ENCODE measurements at places on chromosomes 1 and 21.
A peak's percentile ranks its signal among the peaks of the same experiment; 100 is the strongest.

GRCh38 chr1:52037402-52037814 is 3.8 kb upstream of the KTI12 start:
- no peak for DNase-seq

DNA sequence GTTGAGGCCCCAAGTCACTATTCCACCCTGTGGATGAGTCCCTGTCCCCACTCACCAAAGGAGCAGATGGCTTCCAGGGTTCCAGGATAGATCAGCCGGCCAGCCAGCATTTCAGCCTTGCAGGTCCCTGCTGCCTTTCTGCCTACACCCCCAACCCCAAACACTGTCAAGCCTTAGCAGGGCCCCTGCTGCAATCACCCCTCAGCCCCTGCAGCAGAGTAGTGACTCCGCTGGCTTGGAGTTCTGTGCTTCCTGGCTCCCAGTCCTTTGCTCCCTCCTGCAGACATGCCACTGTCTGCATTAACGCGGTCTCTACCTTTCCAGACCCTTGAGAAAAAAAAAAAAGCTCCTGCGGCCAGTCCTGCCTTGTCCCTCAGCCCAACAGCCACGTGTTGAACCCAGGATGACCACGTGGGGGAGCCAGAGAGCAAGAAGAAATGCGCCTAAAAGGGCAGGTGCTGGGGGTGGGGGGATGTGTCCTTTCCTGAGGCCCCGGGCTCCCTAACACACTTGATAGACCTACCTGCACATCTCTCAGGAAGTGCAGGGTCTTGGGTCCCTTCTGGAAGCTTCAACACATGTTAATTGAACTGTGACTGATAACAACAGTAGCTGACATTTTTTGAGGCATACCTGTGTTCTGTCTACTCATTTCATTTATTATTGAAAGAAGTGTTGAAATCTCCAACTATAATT is 37.4 kb downstream of the RASSF5 start:
- peak; percentile 79 for DNase-seq

DNA sequence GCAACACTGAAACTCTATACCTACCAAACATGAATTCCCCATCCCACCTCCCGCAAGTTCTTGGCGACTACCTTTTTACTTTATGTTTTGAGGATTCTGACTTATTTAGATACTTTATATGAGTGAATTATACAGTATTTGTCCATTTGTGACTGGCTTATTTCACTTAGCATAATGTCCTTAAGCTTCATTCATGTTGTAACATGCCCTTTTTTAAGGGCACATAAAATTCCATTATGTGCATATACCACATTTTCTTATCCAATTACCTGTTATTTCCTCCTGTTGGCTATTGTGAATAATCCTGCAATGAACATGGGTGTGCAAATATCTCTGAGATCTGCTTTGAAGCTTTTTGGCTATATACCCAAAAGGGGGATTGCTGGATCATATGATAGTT is 22.0 kb upstream of the CHIT1 start:
- DNase-seq = no peak

GRCh38 chr21:42392731-42393442 is 3.0 kb downstream of the TMPRSS3 start:
- DNase-seq = no peak

GRCh38 chr1:209072481-209072880 is 511.0 kb upstream of the CAMK1G start:
- DNase-seq = no peak

- no peak for DNase-seq
Observed at GRCh38 chr1:97524211-97524610, 396.6 kb downstream of the DPYD start.

DNA sequence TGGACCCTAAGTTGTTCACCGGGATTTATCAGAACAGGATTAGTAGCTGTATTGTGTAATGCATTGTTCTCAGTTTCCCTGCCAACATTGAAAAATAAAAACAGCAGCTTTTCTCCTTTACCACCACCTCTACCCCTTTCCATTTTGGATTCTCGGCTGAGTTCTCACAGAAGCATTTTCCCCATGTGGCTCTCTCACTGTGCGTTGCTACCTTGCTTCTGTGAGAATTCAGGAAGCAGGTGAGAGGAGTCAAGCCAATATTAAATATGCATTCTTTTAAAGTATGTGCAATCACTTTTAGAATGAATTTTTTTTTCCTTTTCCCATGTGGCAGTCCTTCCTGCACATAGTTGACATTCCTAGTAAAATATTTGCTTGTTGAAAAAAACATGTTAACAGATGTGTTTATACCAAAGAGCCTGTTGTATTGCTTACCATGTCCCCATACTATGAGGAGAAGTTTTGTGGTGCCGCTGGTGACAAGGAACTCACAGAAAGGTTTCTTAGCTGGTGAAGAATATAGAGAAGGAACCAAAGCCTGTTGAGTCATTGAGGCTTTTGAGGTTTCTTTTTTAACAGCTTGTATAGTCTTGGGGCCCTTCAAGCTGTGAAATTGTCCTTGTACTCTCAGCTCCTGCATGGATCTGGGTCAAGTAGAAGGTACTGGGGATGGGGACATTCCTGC is 3.9 kb upstream of the OLFML3 start:
- no peak for DNase-seq

GRCh38 chr1:16248603-16249516 is 11.9 kb upstream of the CPLANE2 start:
- DNase-seq = peak; percentile 36

DNA sequence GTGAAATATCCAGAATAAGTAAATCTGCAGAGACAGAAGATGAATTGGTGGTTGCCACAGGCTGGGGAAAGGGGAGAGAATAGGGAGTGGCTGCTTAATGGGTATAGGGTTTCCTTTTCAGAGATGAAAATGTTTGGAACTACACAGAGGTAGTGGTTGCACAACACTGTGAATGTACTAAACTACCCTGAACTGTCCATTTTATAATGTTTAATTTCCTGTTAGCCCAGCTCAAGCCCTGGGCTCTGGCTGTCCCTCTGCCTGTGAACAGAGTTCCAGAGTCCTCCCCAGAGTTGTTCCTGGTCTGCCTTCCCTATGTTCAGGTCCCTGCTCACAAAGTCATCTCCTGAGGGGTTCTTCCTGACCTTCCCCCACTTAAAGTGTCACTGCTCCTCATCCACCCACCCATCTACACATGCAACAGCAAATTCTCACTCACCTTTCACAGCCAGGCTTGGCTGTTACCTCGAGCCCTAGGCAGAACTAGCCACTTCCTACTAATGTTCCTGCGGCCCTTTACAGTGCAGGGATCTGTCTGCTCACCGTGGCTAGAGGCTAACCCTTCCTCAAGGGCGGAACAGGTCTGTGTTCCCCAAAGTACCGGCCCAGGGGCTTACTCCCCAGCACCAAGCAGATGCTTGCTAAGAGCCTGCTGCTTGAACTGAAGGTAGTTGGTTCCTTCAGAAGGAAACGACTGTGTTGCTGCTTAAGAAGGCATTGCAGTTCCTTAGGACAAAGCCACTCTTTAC is 22.4 kb downstream of the DHCR24 start:
- no peak for DNase-seq

DNA sequence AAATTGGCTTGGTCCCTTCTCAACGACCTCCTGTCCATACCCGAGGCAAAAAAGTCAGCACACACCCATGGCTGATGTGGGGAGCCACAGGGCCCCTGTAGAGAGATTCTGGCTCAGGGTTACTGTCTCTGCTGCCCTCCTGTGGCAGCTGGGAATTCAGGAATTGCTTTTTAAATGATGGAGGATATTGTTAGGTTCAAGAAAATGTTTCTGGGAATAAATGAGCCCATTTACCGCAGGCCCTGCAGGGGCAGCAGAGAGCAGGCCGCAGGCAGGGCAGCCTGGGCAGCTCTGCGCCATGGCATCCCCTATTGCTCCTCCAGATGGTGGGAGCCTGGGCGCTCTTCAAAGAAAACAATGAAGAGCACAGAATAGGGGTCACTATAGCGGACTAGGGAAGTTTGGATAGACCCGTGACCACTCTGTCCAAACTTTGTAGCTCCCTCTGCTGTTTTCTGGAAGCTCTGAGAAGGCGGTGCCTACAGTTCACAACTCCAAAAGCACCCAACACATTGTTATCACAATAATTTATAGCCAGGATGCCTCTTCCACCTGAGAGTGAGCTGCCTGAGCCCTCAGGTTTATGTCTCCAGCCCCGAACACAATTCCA is 201.1 kb downstream of the BACH1 start:
- DNase-seq = peak; percentile 30

DNA sequence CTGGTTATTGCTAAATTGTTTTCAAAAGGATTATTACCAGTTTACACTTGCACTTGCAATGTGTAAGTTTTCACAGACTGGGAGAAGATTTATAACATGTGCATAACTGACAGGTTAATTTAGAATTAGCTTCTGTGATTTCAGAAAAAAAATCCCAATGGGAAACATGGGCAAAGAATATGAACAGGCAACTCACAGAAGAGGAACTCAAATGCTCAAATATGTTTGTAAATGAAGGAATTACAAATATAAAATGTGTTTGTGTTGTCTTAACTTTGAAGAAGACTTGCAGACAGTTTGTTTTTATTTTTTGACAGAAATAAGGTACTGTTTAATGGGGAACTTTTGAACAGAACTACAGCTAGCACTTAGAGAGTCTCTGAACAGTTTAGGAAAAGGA is 8.4 kb downstream of the TSEN15 start:
- DNase-seq = no peak

DNA sequence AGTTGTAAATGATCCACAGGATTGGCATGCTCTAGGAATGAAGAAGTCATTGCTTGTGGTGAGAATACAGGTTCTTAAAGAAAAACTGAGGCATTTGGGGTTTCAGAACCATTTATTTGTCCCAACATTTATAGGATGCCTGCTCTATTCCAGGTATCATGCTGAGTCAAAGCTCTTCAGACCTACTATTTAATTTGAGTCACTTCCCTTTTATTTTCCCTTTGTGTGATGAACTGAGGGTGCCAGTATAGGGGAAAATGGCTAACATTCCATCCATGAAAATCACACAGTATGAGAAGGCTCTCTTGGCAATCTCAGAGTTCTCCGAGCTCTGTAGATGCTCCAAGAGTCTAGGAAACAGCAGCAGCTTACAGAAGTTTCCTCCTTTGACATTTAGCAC is 110.4 kb downstream of the RNF220 start:
- no peak for DNase-seq

GRCh38 chr21:36377391-36377842 is 7.8 kb upstream of the CHAF1B start:
- DNase-seq = no peak

DNA sequence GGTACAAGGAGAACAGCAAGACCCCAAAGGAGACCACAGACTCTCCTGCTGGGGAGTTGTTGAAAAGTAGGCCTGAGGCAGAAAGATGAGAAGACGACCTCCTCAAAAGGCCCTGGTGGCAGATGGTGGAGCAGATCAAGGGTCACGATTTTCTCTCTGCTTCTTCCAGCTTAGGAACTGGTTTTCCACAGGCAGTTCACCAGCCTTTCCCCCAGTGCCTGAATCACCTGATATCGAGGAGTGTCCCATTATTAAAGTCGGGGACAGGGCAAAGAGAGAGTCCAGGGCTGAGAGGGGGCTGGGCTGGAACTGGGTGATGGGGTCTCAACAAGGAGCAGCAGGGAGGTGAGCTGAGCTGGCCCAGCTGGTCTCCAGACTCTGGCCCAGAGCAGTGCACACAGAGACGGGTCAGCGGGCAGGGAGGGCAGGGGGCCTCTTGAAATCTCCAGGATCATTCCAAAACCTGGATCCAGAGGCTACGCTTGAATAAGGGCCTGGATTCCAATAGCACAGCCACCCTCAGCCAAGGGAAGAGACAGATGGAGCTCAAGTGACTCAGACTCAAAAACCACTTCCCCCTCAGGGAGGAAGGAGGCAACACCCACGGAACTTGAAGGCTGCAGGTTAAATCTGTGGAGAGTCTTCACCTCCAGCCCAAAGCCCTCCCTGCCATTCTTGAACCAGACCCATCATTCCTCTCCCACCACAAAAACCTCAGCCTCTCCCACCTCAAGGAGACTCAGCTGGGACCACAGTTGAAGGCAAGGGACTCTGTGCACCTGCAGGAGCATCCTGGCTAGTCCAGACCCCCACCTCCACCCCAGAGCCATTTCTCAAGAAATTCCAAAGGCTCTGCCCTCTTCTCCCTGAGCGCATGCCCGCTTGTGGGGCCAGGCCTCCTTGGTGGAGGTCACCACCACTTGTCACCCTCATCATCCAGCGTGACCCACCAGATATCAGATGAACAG is at the start of gene S100A5:
Gene S100A5, minus strand, starts transcription at position 541 of the 968 bp plus-strand sequence. CDS start 743 bp downstream, outside the sequence.
- DNase-seq = peak; percentile 54

DNA sequence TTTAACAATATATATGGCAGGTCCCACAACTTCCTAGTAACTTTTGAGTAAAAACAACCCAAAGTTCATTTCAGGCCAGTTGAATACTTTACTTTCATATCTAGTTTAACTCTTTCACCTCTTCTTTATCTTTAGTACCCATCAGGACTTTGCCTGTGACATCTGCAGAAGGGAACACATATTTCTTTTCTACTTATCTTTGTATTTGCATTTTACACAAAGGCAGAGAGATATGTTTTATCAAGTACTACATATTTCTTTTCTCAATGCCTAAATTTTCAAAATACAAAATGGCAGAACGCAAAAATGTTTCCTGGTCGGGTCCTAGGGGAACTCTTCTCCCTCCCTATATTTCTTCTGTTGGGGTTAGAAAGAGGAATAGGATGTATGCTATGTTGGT is 6.8 kb upstream of the PTPRC start:
- DNase-seq = no peak

- DNase-seq = no peak
Observed at GRCh38 chr1:40851643-40852042, 10.5 kb downstream of the CITED4 start.

DNA sequence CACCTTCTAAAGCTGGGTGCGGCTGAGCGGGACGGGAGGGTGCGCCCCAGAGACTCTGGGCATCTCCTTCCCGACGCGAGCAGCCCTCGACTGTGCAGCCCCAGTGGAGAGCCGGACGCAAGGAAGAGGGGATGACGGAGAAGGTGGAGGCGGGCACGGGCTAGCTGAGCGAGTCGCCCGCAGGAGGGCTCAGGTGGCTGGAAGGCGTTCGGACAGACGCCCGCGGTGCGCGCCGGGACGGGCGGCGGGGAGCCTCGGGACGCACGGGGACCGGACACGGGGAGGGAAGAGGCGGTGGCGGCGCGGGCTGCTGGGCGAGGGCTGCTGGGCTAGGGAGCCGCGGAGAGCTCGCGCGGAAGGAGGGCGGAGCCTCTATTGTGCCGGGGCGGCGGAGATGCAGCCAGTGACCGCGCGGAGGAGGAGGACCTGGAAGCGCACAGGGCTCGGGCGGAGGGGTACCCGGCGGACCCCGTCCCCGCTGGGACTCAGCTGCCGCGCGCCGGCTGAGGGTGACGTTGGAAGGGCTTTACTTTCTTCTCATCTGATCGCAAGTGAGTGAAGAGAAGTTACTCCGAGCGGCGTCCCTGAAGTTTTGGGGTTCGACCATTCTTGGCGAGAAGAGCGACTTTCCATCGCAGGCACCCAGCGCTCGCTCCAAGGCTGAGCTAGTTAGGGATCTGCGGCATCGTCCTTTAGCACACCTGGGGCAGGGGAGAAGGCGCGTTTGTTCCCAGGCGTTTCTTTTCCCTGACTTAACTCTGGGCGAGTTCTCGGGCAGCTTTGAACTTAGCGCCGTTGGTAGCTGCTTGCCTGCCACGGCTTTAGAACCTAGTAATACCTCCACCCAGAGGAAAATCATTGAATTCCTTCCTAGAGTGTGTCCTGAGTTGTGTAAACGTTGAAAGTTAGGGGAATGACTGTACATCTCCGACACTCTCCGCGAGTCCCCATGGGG is at the start of gene OLFML2B:
Gene OLFML2B, minus strand, starts transcription at position 323 of the 955 bp plus-strand sequence. CDS start 439 bp downstream, outside the sequence.
- peak; percentile 91 for DNase-seq

GRCh38 chr1:3915551-3916121 is 15.6 kb upstream of the C1orf174 start:
- no peak for DNase-seq

- no peak for DNase-seq
Observed at GRCh38 chr1:50343323-50343722, 79.9 kb downstream of the DMRTA2 start.

- no peak for DNase-seq
Observed at GRCh38 chr1:11024154-11024873, 11.9 kb downstream of the TARDBP start.
